Activated CD8-positive, alpha-beta T cell treated with anti-CD3 and anti-CD28 coated beads, Interleukin-2, amount 10 ng/mL, durations not matched to agents 7 days and 5 days (primary cell): ENCODE measurements at places on chromosomes 5 and 9. TPM values are rescaled to one million over a fixed set of nuclear protein-coding genes. Genes with fewer than 3 reads are reported as not detected.

GRCh38 chr5:43146958-43147357, 26.2 kb downstream of the ZNF131 start:
- H3K27ac ChIP-seq: no peak overlapping the region
- no peak for DNase-seq
- H3K27me3 ChIP-seq: no peaks in the 10 kb centered on the region
- H3K4me3 ChIP-seq: no peak overlapping the region

DNA sequence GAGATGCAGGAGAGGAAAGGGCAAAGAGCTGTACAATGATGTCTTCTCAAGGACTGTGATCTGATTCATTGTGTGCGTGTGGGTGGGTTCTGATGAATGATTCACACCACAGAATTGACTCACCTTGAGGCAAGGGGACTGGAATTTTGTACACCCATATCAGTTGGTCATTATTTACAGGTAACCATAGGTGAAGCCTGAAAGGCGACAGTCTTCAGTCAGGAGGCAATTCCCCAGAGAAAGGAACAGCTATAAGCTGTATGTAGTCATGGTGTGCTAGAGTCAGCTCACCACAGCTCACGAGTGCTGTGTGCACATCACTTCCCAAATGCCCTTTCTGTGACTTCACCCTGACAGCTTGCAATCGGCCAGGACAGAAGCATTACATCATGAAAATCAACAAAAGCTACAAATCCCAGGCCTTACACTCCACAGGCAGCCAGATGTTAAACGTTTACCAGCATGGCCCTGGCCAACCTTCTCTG, 87.6 kb upstream of the RPS23 start:
- no peak for DNase-seq
- no peak overlapping the region for H3K4me3 ChIP-seq
- no peak overlapping the region for H3K27ac ChIP-seq
- H3K27me3 ChIP-seq: peaks cover 6% of the 10 kb centered on the region
- no peaks in the 10 kb centered on the region for H3K36me3 ChIP-seq
- peaks cover 16% of the 10 kb centered on the region for H3K4me1 ChIP-seq

CTNNA1 gene
- 22.4 TPM for total RNA-seq

- H3K27ac ChIP-seq: peak overlapping the region; percentile 23
- H3K36me3 ChIP-seq: peaks cover 2% of the 10 kb centered on the region
- H3K4me1 ChIP-seq: peaks cover 34% of the 10 kb centered on the region
- no peak overlapping the region for H3K4me3 ChIP-seq
- peaks cover 3% of the 10 kb centered on the region for H3K27me3 ChIP-seq
These were observed 25.1 kb downstream of the ACSL6 start for GRCh38 chr5:131986161-131986912.

- H3K4me3 ChIP-seq: no peak overlapping the region
- H3K27ac ChIP-seq: no peak overlapping the region
- DNase-seq: no peak
- H3K36me3 ChIP-seq: no peaks in the 10 kb centered on the region
- no peaks in the 10 kb centered on the region for H3K27me3 ChIP-seq
These were observed 44.0 kb upstream of the PLIN2 start for GRCh38 chr9:19171271-19171670.

- DNase-seq: no peak
- no peak overlapping the region for H3K4me3 ChIP-seq
- no peaks in the 10 kb centered on the region for H3K36me3 ChIP-seq
These were observed 183.8 kb downstream of the CDH12 start for GRCh38 chr5:22669345-22669744.

DEPDC1B gene
- 50.8 TPM for total RNA-seq

GRCh38 chr5:103254921-103255320, 3.6 kb upstream of the MACIR start:
- peaks cover 9% of the 10 kb centered on the region for H3K4me1 ChIP-seq
- no peak for DNase-seq
- H3K27ac ChIP-seq: no peak overlapping the region
- H3K4me3 ChIP-seq: no peak overlapping the region
- peaks cover 25% of the 10 kb centered on the region for H3K27me3 ChIP-seq
- H3K36me3 ChIP-seq: no peaks in the 10 kb centered on the region

DNA sequence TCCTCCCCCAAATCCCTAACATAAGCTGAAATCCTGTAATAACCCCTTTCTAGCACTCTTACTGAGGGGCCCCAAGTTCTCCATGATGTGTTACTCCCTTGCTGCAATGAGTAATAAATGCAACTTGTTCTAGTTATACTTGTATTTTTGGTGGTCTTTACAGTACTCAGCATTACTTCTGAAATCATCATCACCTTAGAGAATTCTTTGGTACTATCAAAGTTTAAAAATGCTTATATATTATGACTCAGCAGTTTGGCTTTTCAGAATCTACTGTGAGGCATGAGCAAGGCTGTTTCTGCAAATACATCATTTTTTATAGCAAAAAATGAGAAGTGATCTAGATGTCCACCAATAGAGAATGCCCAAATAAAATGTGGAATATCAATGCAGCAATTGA, 20.7 kb upstream of the ROPN1L start:
- no peaks in the 10 kb centered on the region for H3K27me3 ChIP-seq
- peaks cover 62% of the 10 kb centered on the region for H3K36me3 ChIP-seq
- peaks cover 22% of the 10 kb centered on the region for H3K4me1 ChIP-seq
- no peak overlapping the region for H3K4me3 ChIP-seq

LHX2 gene
- not detected for total RNA-seq

GRCh38 chr5:72818866-72819534, 2.5 kb downstream of the TNPO1 start:
- H3K27ac ChIP-seq: no peak overlapping the region
- no peaks in the 10 kb centered on the region for H3K36me3 ChIP-seq
- DNase-seq: peak; percentile 71

DNA sequence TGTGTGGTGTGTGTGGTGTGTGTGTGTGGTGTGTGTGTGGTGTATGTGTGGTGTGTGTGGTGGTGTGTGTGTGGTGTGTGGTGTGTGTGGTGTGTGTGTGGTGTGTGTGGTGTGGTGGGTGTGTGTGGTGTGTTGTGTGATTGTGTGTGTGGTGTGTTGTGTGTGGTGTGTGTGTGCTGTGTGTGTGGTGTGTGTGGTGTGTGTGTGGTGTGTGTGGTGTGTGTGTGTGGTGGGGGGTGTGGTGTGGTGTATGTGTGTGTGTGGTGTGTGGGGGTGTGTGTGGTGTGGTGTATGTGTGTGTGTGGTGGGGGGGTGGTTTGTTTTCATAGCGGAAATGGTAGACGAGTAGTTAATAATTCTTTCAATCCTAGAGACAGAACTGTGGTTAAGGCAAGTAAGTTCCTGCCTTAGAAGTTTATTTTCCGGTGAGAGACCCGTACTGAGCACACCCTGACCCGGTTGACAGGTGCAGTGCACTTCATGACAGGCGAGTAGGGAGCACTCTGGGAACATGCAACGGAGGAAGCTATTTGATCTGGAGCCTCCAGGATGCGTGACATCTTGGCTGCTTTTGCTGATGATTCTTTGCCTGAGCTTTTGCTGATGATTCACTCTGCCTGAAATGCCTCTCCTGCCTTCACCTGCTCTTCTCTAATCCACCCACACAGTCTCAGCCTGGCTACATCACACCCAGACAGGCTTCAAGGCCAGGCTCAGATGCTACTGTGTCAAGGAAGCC, 21.7 kb upstream of the FAT2 start:
- peaks cover 11% of the 10 kb centered on the region for H3K4me1 ChIP-seq
- no peaks in the 10 kb centered on the region for H3K36me3 ChIP-seq
- no peak overlapping the region for H3K4me3 ChIP-seq
- peaks cover 17% of the 10 kb centered on the region for H3K27me3 ChIP-seq
- peak overlapping the region; percentile 59 for H3K27ac ChIP-seq
- DNase-seq: peak; percentile 37

GRCh38 chr9:108640230-108640629, 215.6 kb downstream of the ACTL7B start:
- no peak overlapping the region for H3K4me3 ChIP-seq
- H3K4me1 ChIP-seq: no peaks in the 10 kb centered on the region
- no peaks in the 10 kb centered on the region for H3K36me3 ChIP-seq
- H3K27ac ChIP-seq: no peak overlapping the region
- H3K27me3 ChIP-seq: no peaks in the 10 kb centered on the region

- DNase-seq: no peak
- H3K27me3 ChIP-seq: peaks cover 3% of the 10 kb centered on the region
- no peaks in the 10 kb centered on the region for H3K36me3 ChIP-seq
- H3K4me3 ChIP-seq: no peak overlapping the region
These were observed 66.5 kb upstream of the SMIM15 start for GRCh38 chr5:61228691-61229280.

GABRA6 gene
- total RNA-seq: not detected

DNA sequence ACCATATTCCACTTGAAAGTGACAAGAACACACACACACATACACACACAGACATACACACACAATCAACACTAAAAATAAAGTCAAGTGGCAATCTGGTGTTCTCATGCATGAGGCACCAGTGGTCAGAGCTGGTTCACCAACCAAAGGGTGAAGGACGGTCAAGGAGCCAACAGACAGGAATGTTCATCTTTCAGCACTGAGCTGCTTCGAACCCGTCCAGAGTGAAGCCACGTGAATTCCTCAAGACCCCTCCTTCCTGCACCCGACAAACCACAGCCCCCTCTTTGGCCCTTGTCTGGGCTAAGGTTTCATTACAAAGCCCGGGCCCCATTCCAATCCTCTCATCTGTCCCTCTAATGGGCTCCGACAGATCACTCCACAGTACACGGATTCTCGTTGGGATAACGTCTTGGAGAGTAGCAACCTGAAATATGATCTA, 84.5 kb upstream of the SMIM23 start:
- no peaks in the 10 kb centered on the region for H3K4me1 ChIP-seq
- no peaks in the 10 kb centered on the region for H3K27me3 ChIP-seq
- H3K36me3 ChIP-seq: no peaks in the 10 kb centered on the region
- no peak for DNase-seq

- H3K36me3 ChIP-seq: peaks cover 17% of the 10 kb centered on the region
- DNase-seq: no peak
- H3K27me3 ChIP-seq: no peaks in the 10 kb centered on the region
- H3K27ac ChIP-seq: no peak overlapping the region
- peaks cover 8% of the 10 kb centered on the region for H3K4me1 ChIP-seq
These were observed 1.6 kb downstream of the INSYN2B start for GRCh38 chr5:169978714-169979113.

- H3K27ac ChIP-seq: no peak overlapping the region
- H3K4me3 ChIP-seq: peak overlapping the region; percentile 79
- H3K36me3 ChIP-seq: peaks cover 47% of the 10 kb centered on the region
- peaks cover 56% of the 10 kb centered on the region for H3K4me1 ChIP-seq
- no peak for DNase-seq
These were observed 2.9 kb downstream of the SNX18 start for GRCh38 chr5:54520438-54520846.

GRCh38 chr5:144812763-144813162, 642.1 kb downstream of the KCTD16 start:
- no peak for DNase-seq
- H3K4me3 ChIP-seq: no peak overlapping the region
- H3K27me3 ChIP-seq: no peaks in the 10 kb centered on the region
- H3K4me1 ChIP-seq: no peaks in the 10 kb centered on the region
- no peaks in the 10 kb centered on the region for H3K36me3 ChIP-seq
- H3K27ac ChIP-seq: no peak overlapping the region

- no peaks in the 10 kb centered on the region for H3K36me3 ChIP-seq
- no peak for DNase-seq
- no peaks in the 10 kb centered on the region for H3K27me3 ChIP-seq
- H3K4me1 ChIP-seq: no peaks in the 10 kb centered on the region
- H3K4me3 ChIP-seq: no peak overlapping the region
- no peak overlapping the region for H3K27ac ChIP-seq
These were observed 187.7 kb downstream of the BRINP1 start for GRCh38 chr9:119181561-119181960.

SPINK1 gene
- total RNA-seq: not detected

DNA sequence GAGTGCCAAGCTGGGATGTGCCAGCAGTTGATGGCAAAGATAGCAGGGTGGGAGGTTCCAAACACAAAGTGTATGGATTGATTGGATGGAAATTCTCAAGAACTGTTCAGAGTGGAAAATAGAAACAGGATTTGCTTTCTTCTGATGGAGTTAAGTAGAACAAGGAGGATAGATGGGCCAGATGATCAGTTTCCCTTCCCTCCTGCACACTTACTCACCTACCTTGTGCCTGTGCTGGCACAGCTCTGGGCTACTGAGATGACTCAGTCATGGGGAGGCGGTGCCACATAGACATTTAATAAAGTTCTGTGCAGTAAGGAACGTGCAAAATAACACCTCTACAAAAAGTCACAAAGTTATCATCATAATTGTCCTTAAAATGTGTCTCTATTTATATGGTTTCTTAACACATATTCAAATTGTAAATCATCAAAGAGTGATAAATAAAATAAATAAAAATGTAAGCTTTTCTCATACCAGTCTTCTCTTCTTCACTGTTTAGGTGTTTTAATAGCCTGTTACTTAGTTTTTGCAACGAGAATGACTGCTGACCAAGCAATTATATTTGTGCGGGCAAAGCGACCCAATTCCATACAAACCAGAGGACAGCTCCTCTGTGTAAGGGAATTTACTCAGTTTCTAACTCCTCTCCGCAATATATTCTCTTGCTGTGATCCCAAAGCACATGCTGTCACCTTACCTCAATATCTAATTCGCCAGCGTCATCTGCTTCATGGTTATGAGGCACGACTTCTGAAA, 12.7 kb downstream of the PTPDC1 start:
- H3K4me1 ChIP-seq: peaks cover 11% of the 10 kb centered on the region
- no peak overlapping the region for H3K4me3 ChIP-seq
- no peak for DNase-seq
- peak overlapping the region; percentile 8 for H3K27ac ChIP-seq
- no peaks in the 10 kb centered on the region for H3K36me3 ChIP-seq

MYO10 gene
- not detected for total RNA-seq

NOXA1 gene
- total RNA-seq: 0.52 TPM

DNA sequence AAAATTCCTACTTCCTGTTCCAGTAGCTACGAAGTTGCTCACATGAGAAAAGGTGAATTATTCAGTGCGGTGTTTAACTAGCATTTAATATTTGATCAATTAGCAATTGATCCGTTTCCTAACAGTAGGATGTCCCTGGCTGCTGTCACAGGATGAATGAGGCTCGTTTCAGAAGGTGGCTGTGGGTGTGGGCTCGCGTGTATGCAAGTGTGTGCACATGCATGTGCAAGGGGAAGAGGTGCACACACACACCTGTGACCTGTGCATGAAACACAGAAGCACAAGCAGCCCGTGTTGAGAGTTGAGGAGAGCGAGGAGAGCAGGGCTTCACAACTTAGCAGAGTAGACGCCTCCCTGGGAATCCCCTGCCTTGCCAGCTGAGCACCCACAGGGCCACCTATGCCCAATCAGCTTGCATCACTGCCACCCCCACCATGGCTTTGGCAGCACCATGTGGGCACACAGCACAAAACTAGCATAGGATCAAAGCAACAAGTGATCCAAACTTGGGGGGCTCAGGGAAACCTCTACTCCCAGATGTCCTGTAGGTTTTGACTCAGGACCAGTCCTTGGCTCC, 107.2 kb downstream of the C5orf15 start:
- H3K4me1 ChIP-seq: peaks cover 13% of the 10 kb centered on the region
- H3K27ac ChIP-seq: no peak overlapping the region
- no peaks in the 10 kb centered on the region for H3K27me3 ChIP-seq
- DNase-seq: no peak
- no peak overlapping the region for H3K4me3 ChIP-seq

- no peak overlapping the region for H3K27ac ChIP-seq
- peaks cover 51% of the 10 kb centered on the region for H3K36me3 ChIP-seq
- H3K4me1 ChIP-seq: peaks cover 10% of the 10 kb centered on the region
- H3K4me3 ChIP-seq: no peak overlapping the region
These were observed 30.3 kb downstream of the GOLPH3 start for GRCh38 chr5:32143617-32144377.

LRRC70 gene
- 0.97 TPM for total RNA-seq

- no peaks in the 10 kb centered on the region for H3K4me1 ChIP-seq
- no peak for DNase-seq
- no peaks in the 10 kb centered on the region for H3K27me3 ChIP-seq
- H3K36me3 ChIP-seq: peaks cover 9% of the 10 kb centered on the region
These were observed 190.1 kb downstream of the CWC27 start for GRCh38 chr5:64958757-64959391.

GRCh38 chr5:118818604-118819003, 169.7 kb downstream of the DTWD2 start:
- H3K4me3 ChIP-seq: no peak overlapping the region
- no peaks in the 10 kb centered on the region for H3K4me1 ChIP-seq
- DNase-seq: no peak
- H3K36me3 ChIP-seq: no peaks in the 10 kb centered on the region
